ENCODE measurements at places on chromosomes 11 and 22.

DNA sequence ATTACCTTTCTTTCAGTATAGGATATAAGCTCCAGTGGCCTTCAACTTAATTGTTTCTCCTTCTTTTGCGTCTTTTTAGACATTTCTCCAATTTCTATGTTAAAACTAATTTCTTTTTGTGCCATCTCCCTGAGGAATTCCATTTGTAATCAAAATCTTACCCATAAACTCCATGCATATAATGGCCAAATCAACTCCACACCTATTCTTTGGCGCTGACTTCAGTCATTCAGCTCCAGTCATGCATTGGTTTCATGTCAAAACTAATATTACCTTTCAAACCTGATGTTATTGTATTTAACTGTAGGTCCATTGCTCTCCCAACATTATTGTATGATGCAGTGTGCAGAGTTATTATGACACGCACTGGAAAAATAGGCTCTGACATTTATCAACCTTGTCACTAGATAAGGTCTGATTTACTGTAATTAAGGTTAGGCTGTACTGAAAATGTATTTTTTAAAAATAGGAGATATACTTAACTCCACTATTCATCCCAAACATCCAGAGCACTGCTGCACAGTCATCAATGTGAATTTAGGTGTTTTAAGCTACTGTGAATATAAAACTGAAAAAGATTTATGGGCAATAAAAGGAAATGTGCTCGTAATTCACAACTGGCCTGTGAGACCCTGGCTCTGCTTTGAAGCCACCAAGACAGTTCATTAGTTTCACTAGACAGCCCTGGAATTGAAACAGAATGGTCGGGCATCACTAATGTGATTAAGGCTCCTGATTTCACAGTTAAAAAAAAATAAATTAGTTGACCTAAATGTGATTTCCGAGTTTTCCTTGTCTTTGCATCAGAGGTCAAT lies 180.6 kb upstream of the GRIA4 start:
- no peak for DNase-seq

DNA sequence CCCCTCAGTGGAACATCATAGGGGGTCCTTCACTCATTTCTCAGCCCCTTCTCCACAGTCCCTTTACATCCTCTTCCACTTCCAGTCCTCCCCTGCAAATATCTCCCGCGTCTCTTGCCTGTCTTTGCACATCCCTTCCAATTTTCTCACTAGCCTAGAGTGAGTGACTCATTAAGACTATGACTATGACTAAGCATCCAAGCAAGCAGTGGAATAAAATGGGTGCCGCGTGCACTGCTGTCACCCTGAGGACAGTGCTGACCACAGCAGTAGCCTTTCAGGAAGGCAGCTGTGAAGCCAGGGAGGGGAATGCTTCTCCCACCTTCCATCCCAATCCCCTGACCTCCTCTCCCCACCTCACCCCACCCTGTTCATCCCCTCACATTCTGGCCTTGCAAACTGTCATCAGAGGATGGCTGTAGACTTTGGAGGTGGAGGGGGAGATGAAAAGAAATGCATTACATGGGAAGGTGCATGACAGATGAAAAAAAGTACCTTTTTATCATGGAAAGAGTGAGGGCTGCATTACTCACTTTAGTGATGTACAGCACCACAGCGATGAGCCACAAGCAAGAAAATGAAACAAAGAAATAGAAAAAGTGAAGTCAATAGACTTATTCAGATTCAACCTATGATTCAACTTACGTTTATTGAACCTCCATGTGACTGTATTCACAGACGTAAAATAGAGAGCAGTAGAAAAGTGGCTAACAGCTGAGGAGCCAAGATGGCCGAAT lies 948.2 kb downstream of the NTM start:
- no peak for DNase-seq

GRCh38 chr11:8692417-8692816 lies 9.8 kb downstream of the RPL27A start:
- no peak for DNase-seq

DNA sequence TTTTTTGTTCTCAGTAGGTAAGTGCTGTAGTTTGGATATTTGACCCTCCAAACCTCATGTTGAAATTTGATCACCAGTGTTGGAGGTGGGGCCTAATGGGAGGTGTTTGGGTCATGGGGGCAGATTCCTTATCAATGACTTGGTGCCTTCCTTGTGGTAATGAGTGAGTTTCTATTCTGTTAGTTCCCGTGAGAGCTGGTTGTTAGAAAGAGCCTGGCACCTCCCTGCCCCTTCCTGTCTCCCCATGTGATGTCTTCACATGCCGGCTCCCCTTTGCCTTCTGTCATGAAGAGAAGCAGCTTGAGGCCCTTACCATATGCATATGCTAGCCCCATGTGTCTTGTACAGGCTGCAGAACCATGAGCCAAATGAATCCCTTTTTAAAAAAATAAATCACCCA lies 138.3 kb downstream of the TMEM135 start:
- DNase-seq, result no peak

DNA sequence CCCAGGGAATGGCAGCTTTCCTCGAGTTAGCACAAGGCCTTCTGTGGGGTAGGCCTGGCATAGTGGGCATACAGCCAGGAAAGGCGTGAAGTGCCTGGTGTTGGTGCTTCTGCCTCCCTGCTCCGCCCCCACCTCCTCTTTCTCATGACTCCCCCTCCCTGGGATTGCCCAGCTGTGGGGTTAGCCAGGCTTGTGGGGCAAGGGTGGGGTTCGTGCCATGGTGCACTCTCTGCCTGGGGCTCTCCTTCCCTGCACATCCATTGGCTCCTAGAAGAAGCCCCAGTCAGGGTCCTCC lies 236.8 kb upstream of the NCAM1 start:
- no peak for DNase-seq

GRCh38 chr11:68750195-68751003 lies 921 bp downstream of the TESMIN start:
- DNase-seq, result no peak

- no peak for DNase-seq
Measured at GRCh38 chr22:20464096-20464614, 26.5 kb upstream of the SCARF2 start.

- no peak for DNase-seq
Measured at GRCh38 chr11:14065681-14066080, 103.2 kb downstream of the SPON1 start.

All from GDM1 (cell line).